Trophoblast cell (in vitro differentiated cells and primary cell): ENCODE measurements at places on chromosomes 3 and 15.

DNA sequence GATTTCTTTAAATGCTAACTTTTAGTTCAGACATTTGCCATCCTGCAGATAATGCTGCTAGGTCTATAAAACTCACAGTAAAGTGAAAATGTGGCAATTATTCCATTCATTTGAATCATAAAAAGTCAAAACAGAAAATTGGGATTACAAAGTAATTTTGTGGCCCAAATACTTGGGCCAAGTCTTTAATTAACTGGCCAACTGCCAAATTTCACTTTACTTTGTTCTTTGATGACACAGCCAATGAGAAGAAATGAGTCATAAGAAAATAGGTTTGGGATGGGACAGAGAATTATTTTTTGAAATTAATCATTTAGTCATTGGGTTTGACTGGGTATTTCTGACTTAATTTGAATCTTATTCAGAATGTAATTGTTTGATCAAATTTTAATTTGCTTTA, 89.8 kb upstream of the SLC2A2 start:
- DNase-seq: no peak

- DNase-seq: no peak
These were observed 5.7 kb downstream of the XIRP1 start for GRCh38 chr3:39186692-39187151.

- DNase-seq: no peak
These were observed 38.5 kb downstream of the ADAMTS7 start for GRCh38 chr15:78772738-78773137.

- no peak for DNase-seq
These were observed 47.6 kb downstream of the CTDSPL start for GRCh38 chr3:37909067-37909911.

DNA sequence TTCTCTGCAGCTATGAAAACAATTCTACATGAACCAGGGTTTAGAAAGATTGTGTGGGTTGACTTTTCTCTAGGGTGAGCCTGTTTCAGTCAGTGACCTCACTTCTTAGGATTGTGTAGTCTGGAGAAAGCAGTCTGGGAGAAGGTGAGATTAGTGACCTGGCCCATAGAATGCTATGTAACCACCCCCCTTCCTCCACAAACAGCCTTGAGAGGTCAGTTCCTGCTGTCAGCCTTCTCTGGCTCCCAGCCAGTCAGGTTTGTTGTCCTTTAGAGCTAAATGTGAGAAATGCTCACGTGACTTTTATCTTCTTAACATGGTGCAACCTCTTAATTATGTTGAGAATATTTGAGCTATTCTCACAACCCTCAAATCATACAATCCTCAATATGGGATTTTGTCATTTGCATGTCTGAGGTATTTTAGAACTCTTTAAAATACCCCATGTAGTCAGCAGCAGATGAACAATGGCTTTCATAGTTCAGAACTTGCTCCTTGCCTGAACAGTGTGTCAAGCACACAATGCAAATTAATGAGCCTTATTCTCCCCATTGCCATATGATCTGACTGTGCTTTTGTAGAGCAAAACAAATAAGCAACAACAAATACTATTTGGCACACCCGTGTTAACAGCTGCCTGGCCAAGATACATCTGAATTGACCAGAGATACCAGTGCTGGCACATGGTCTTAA, 311.6 kb downstream of the CNTN6 start:
- peak; percentile 7 for DNase-seq

GRCh38 chr3:184756151-184757021, 44.5 kb upstream of the MAGEF1 start:
- no peak for DNase-seq

GRCh38 chr15:73686781-73687256, 2.6 kb downstream of the CD276 start:
- DNase-seq: peak; percentile 73

GRCh38 chr3:154776549-154777225, 303.4 kb upstream of the MME start:
- DNase-seq: no peak

- no peak for DNase-seq
These were observed 17.9 kb upstream of the EHD4 start for GRCh38 chr15:41990243-41990605.
